GM23248 (cell line): ENCODE measurements at places on chromosomes 12 and 14. TPM values are rescaled to one million over a fixed set of nuclear protein-coding genes. Genes with fewer than 3 reads are reported as not detected.

The PIWIL1 gene
- total RNA-seq: not detected in 2 replicates

The AKAP3 gene
- total RNA-seq: 0.22 and 0.89 TPM in 2 replicates

The PAH gene
- not detected in 2 replicates for total RNA-seq

The FBLN5 gene
- 234 TPM in 2 replicates for total RNA-seq

The TCL1A gene
- not detected in 2 replicates for total RNA-seq

The DPY19L2 gene
- 0.43 TPM in 1 of 2 replicates, not detected in the other for total RNA-seq

DNA sequence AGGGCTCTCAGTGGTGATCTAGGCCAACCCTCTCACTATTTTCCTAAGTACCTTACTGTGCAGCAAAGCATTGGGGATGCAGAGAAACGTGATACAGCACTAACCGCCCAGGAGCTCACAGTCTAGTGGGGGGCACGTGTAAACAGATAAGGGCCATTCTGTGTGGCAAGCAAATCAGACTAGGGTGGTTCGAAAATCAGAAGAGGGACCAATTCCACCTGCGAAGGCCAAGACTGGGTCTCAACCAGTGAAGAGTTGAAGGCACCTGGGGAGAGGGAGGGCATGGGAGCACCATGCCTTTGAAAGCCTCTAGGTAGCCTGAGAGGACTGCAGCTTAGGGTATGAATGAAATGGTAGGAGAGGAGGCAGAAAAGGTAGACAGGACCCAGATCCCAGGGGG, 2.2 kb downstream of the PITPNM2 start:
- no peak for DNase-seq
